ENCODE measurements at places on chromosomes 3 and 15.

DNA sequence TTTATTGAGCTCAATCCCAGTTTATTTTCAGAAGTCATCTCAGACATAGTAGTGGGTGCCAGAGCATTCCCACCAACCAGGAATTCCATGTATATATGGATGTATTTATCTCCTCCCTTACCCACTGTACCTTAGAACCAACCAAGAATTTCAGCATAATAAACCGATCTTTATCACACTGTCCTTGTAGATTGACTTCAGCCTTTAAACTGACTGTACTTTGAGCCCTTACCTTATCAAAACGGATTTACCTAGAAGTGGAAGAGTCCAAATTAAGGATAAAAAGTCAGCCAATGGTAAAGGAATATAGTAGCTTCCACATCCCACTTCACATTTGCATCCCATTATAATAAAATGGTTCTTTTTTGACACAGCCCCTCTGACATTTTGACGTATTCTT lies 37.9 kb downstream of the GATM start:
- DNase-seq: no peak

- no peak for DNase-seq
Measured at GRCh38 chr3:114205541-114205940, 26.7 kb upstream of the DRD3 start.

- no peak for DNase-seq
Measured at GRCh38 chr3:32450426-32450825, 52.2 kb downstream of the CMTM6 start.

GRCh38 chr3:157275832-157276231 lies 115.9 kb upstream of the CCNL1 start:
- no peak for DNase-seq

DNA sequence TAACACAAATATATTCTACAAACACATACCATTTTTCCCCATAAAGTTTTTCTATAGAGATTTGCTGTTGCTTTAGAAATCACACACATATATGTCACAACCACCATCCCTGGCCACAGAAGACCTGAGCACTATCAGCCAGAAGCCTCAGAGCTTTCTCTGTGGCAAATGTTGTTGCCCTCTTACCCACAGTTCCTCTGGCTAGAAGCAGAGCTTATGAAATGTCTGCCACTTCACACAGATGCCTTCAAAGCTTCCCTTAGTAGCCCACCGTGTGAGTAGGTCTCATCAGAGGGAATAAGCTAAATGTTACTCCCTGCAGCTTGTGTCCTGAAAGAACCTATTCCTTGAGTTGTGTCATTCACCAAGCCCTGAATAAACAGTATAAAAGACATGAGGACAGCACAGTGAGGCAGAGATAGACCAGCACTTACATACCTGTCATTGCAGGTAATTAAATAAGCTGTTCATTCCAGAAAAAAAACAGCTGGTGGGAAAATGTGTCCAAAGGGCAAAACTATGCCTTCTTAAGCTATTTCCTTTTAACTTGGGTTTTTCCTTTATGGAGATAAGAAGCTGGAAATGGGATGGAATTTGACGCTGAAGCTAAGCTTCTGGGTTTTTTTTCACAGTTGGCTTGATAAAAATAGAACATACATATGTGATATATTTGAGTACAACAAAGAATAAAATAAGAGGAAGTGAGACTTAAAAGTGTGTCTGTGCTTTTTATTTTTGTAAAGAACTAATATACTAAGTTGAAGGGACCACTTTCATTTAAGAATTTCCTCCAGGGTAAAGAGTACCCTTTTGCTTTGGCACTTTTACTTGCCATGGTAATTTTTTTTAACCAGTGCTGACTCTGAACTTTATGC lies 391.4 kb downstream of the KCNH8 start:
- no peak for DNase-seq

DNA sequence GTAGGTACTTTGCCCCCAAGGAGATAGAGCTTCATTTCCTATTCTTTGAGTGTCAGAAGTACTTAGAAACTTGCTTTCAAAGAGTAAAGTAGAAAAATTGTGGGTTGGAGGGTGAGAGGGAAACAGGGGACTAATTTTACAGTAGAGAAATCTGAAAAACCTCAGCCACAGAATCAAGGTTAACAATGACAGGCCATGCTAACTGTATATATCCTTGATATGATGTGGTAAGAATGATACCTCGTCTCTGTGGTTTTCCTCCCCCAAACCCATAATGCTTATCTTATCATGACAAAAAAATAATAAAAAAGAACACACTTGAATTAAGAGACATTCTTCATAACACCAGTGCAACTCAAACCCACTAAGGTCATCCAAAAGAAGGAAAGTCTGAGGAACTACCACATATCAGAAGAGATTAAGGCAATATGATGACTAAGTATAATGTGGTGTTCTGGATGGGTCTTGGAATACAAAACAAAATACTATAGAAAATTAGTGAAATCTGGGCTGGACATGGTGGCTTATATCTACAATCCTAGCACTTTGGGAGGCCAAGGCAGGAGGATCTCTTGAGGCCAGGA lies 360.4 kb downstream of the ULK4 start:
- DNase-seq: no peak

DNA sequence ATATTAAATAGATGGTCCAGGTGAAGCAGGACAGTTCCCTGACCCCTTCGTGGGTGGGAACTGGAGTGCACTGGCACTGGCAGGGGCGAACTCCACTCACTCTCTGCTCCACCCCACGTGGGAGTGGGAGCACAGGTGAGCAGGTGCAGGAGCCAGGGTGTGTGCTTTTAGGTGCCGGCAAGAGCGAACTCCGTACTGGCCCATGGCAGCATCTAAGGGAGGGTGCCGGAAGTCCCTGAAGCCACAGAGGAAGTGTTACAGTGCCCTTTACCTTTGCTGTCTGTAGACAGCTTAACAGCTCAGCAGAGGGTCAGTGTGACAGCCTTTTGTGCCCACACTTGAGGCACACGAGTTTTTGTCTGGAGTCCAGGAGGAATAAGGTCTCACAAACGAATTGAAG lies 26.7 kb upstream of the PIAS1 start:
- DNase-seq: no peak

GRCh38 chr3:67946436-67946835 lies 292.0 kb upstream of the SUCLG2 start:
- DNase-seq: no peak

DNA sequence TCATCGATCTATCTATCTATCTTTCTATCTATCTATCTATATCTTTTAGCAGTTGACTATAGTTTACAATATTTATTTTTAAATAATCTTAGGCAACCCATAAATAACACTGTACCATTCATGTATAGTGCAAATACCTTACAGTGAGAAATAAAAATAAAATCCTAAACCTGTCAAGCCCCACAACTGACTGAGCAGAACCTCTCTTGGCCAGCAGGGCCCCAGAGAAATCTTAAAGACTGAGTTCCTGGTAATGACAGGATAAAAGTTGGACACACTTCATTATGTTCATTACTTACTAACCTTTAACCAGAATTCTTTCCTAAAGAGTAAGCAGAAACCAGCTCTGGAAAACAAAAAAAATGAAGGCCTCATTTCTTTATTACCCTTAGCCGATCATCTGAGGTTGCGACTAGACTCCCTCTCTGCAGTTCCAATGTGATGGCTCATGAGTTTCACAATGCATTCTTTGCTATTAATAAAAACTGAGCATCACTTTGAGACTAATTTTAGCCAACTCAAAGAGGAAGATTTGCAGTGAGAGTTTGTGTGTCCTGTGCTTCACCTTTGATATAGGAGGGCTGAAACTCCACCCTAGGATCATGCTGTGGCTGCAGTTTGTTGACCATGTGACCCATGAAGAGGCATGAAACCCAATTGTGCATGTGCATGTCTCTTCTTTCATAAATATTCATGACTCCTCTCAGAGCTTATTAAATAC lies 1072.0 kb downstream of the NSUN3 start:
- DNase-seq: no peak

GRCh38 chr3:126039870-126040269 lies 44.1 kb downstream of the SLC41A3 start:
- no peak for DNase-seq

DNA sequence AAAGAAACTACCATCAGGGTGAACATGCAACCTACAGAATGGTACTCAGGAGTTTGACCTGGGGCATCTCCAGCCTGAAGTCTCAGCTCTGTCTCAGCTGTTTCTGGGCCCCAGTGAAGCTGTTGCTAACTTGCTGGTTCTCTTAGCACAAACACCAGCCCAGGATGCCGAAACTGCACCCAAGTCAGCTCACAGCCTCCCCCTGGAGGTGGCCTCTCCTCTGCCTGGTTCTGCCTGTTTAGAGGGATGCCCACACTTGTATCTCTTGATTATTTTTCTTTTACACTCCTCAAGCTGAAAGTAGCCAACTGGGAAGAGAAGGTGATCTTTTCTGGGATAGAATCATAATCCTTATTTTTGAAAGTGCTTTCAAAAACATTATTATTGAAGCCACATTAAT lies 289.0 kb upstream of the RASGRP1 start:
- DNase-seq: no peak

- DNase-seq: no peak
Measured at GRCh38 chr15:71275098-71275497, 159.8 kb downstream of the THSD4 start.

GRCh38 chr15:79366691-79367090 lies 55.8 kb downstream of the TMED3 start:
- no peak for DNase-seq

GRCh38 chr15:57735891-57736290 lies 29.4 kb downstream of the POLR2M start:
- DNase-seq: no peak
